ENCODE measurements at places on chromosomes 1 and 21.
A peak's percentile ranks its signal among the peaks of the same experiment; 100 is the strongest.

DNA sequence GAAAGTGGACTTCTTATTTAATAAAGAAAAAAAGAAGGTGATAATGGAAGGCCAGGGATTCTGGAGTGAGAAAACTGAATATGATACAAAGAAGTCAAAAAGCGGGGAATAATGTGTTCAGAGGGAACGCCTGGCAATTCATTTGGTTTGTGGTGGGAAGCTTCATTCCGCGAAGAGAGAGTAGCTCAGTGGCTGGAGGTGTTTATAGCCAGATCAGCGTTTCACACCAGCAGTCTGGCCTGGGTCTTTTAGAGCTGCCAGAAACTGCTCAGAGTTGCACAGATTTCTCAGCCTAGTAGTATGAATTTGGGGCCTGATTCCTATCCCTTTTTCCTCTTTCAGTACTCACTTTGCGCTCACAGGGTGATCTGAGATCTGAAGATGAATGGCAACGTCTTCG is 67.8 kb upstream of the IPO9 start:
- DNase-seq, result no peak

DNA sequence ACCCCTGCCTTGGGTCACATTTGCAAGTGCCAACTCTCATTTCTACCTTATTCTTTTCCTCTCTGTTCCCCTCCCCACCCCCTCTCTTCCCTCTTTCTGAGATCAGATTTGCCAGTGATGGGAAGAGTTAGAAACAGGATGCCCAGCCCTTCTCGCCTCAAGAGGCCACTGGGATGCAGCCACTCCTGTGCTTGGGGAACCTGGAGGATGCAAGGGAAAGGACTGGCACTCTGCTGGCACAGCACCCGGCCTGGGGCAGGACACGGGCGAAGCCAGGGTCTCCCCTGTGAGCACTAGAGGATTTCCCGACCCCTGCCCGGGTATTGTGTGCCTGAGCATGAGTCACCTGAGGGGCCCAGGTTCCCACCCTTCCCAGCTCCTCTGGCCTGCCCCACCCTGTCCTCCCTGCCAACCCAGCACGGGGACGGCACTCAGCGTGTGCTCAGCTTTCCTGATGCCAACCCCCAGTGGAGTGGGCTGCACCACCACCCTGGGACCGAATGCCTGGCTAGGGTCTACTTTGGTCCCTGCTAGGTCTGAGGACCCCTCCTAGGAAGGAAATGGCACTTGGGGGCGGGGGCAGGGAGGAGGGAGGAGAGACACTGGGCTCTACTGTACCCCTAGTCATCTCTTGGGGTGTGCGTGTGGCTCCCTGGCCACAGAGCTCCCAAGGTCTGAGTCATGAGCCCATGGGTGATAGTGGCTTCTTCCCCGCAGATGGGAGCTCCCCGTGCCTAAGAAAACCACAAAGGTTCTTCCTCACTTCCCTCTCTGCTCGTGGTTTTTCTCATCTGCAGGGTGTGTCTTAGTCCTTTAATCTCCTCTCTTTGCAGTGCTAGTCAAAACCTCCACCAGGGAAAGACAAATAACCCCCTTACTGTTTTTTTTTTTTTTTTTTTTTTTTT is 12.4 kb downstream of the LMNA start:
- DNase-seq, result peak; percentile 67

GRCh38 chr21:45997495-45998275 is 16.1 kb downstream of the COL6A1 start:
- DNase-seq, result no peak

DNA sequence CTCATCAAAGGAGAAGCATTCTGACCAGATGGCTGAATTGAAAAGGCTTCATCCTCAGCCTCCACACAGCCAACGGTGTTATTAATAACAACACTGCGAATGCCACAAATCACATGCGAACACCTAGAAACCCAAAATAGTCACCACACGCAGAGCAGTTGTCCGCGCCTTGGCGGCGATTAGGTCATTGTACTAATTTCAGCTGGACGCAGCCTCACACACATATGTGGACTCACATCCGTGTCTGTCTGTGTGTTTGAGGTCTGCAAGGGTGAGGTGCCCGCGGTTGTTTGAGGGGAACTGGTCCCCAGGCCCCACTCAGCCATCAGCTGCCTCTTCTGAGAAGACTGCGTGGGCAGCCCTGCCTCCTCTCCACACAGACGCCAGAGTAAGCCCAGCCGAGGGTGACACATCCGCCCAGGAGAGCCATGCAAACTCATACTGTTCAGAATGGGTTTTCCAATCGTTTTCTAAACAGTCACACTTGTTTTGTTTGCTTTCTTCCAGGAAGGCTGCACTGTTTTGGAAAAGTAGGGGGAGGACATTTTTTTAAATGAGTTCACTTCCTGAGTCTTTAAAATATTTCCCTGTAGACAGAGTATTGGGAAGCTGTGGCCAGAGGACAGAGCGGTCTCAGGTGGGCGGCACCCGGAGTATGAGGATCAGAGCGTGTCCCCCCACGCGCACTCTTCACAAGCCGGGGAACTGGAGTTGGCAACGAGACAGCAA is 53.4 kb downstream of the TOMM20 start:
- peak; percentile 43 for DNase-seq

DNA sequence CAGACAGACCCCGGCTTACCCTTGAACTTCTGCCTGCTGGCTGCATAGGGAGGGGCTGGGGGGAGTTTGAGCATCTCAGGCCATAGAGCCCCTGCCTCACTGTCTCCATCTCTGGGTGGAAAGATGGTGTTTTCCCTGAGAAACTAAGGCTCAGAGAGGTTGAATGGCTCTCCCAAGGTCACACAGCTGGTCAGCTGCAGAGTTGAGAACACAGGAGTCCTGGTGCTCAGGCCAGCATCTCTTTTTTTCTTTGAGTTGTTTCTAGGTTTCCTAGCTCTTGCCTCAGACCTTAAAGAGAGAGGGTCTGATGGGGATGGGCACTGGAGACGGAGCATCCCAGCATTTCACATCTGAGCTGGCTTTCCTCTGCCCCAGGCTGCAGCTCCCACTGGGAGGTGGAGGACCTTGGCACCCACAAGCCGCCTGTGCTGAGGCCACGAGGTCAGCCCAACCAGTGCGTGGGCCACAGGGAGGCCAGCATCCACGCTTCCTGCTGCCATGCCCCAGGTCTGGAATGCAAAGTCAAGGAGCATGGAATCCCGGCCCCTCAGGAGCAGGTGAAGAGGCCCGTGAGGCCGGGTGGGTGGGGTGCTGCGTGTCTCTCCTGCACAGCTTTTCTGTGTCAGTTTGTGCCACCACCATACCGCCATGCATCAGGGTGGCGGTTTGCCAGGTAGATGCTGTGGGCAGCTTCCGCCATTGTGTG is 21.8 kb downstream of the PCSK9 start:
- no peak for DNase-seq

- no peak for DNase-seq
Measured at GRCh38 chr1:177741476-177741875, 228.4 kb downstream of the SEC16B start.

GRCh38 chr1:42922687-42923366 is 35.8 kb downstream of the SLC2A1 start:
- peak; percentile 93 for DNase-seq

GRCh38 chr1:243213045-243213787 is 41.9 kb downstream of the CEP170 start:
- no peak for DNase-seq

DNA sequence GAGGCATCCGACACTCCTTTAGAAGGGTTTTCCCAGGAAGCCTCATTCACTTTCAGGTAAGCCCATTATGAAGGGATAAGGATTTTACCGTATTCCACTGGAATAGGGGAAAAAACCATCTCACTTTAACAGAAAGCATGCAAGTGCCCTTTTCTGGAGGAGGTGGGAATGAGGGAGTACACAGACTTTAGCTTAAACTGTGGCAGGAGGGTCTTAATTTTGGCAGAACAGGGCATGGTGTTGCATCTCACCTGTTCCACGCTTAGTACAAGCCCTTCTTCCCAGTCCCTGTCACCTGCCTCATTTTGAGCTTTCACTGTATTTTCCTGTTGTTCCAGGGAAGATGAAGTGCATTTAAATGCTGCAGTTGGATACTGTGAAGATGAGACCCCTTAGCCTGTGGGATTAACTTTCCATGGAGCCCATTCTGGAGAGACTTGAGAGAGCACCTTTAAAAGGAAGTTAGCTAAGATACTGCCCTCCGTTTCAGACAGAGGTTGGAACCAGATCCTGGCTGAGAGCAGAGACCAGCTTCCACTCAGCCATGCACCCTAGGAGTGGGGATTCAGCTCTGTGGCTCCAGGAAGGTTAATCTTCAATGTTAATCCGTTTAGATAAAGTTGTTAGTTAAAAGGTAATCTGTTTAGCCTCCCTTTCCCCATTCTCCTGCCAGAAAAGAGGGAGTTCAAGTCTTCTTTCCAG is 42.6 kb downstream of the PBX1 start:
- DNase-seq, result no peak

- DNase-seq, result no peak
Measured at GRCh38 chr1:23763041-23763577, 15.1 kb upstream of the PITHD1 start.

DNA sequence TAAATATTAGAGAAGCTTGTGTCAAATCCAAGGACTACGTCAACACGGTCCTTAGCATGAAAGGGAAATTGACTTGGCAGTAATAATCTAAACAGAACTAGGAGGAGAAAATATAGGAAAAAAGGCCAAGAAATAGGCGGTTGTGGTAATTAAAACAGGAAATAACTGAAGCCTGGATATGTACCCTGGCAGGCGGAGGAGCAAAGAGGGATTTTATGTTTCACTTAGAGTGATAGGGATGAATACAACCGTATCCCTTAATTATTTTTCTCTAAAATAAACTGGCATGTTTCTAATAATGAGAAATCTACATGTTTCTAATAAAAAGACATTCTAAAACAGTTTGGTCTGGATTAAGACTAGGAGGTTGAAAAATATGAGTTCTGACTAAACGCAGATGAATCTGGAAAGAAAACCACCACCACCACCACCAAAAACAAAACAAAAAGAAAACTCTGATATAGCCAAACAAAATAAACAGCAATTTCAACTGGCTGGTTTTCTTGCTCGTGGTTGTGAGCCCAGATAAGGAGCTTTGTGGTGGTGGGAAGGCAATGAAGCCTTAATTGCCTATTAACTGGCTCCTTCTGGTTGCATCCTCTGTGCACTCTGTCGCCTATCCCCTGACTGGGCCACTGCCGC is 334.2 kb upstream of the SNX7 start:
- no peak for DNase-seq

DNA sequence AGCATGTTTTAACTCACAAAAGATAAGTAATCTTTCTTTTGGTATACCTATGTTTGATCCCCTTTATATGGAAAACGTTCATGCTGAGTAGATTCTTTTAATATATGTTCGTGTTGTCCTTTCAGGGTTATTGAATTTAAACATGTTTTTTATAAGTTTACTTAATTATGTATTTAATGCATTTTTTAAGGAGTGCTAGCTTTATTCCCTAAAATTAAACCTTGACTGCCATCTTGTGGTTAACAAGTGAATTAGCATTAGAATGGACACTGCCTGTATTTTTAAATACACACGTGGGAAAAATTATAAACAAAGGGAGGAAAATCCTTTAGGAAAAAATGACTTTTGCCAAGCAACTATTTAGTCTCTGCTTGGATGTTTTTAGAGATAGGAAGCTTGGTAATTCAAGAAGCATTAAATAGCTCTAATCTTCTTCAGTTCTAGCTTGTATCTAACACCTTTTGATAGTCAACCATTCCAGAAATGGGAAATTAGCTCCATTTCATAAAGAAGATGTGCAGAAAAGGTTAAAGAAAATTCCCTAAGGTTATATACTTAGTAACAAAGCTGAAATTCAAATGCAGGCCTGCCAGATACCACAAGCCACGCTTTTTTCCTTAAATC is 43.0 kb downstream of the UBE2U start:
- DNase-seq, result peak; percentile 63

DNA sequence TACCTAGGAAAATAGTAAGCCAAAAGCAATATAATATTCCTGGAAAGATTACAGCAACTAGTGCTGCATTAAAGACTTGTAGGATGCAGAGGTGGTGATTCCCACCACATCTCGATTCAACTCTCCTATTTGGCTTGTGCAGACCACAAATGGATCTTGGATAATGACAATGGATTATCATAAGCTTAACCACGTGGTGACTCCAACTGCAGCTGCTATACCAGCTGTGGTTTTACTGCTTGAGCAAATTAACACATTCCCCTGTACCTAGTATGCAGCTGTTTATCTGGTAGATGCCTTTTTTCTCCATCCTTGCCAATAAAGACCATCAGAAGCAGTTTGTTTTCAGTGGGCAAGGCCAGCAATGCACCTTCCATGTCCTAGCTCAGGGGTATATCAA is 542.7 kb upstream of the ADGRL4 start:
- no peak for DNase-seq

GRCh38 chr1:35120458-35121133 is 41.4 kb downstream of the ZMYM1 start:
- DNase-seq, result no peak

DNA sequence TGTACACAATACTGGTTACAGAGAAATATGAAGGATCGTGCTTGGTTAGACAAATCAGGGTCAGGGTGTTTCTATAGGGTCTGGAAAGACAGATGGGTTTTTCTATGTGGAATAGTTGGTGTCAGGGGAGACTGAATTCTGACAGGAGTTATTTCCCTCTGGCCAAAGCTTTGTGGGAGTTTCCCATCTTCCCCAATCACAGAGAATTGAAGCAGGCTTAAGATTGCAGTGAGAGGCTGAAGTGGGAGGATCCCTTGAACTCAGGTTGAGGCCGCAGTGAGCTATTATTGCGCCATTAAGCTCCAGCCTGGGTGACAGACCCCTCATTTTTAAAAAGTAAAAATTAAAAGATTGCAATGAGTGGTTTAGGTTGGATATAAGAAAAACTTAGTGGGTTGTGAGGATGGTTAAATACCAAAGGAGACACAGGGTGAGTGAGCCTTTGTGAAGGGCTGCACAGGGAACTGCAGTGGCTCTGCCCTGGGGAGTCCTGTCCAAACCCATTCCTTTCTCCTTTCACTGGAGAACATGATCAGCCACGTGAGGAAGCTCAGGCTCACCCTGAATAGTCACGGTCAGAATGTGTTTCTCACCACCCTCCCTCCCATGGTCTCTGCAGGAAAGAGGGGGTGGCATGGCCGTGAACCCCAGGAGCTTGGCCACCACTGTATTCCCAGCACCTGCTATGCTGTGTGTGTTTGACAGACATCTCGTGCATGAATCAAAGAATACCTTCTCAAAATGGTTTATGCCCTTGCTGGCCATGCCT is 101.2 kb downstream of the INTS7 start:
- no peak for DNase-seq
